ENCODE measurements at places on chromosomes 7 and 10. TPM values are rescaled to one million over a fixed set of nuclear protein-coding genes. Genes with fewer than 3 reads are reported as not detected.

- no peak for DNase-seq
These were observed 21.3 kb upstream of the FXYD4 start for GRCh38 chr10:43350156-43350555.

Gene TNPO3
- 101 TPM for total RNA-seq

DNA sequence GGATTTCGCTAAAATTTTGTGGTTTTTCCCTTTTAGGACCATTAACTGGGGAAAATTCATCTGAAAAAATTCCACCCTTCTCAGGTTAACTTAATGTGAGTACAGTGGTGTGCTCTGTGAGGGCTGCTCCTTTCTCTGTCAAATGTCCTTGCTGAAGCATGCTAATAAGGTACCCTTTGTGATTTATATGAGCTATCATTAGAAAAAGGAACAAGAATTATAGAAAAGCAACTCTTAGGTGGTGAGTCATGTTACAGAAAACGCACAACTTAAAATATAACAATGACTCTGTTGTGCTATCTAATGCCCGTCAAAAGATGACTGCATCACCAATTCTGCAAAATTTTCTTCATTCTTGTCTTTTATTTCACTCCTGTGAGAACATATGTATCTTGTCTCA lies 162.0 kb upstream of the MAGI2 start:
- no peak for DNase-seq

DNA sequence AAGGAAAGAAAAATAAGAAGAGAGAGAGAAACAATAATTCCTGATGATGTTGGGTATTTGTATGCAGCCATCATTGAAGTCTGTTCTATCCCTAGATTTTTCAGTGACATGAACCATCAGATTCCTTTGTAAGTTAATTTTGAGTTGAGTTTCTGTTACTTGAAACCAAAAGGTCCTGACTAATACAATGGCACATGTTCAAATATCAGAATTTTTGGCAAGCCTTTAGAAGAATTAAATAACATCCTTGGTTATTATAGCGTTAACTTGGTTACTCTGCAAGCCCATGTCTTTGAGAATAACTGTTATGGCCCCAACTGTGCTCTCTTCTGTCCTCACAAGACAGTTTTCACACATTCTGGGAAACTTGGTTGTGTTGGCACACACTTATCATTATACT lies 66.5 kb downstream of the SYPL1 start:
- DNase-seq, result no peak

Gene OPALIN
- not detected for total RNA-seq

GRCh38 chr10:99551616-99552015 lies 18.9 kb downstream of the NKX2-3 start:
- no peak for DNase-seq

Data from frontal cortex (tissue), 4 donors.